Aorta (tissue), 5 donors: ENCODE measurements at places on chromosomes 11 and 22. TPM values are rescaled to one million over a fixed set of nuclear protein-coding genes. Genes with fewer than 3 reads are reported as not detected.

Gene TSGA10IP
- not detected for polyA plus RNA-seq

DNA sequence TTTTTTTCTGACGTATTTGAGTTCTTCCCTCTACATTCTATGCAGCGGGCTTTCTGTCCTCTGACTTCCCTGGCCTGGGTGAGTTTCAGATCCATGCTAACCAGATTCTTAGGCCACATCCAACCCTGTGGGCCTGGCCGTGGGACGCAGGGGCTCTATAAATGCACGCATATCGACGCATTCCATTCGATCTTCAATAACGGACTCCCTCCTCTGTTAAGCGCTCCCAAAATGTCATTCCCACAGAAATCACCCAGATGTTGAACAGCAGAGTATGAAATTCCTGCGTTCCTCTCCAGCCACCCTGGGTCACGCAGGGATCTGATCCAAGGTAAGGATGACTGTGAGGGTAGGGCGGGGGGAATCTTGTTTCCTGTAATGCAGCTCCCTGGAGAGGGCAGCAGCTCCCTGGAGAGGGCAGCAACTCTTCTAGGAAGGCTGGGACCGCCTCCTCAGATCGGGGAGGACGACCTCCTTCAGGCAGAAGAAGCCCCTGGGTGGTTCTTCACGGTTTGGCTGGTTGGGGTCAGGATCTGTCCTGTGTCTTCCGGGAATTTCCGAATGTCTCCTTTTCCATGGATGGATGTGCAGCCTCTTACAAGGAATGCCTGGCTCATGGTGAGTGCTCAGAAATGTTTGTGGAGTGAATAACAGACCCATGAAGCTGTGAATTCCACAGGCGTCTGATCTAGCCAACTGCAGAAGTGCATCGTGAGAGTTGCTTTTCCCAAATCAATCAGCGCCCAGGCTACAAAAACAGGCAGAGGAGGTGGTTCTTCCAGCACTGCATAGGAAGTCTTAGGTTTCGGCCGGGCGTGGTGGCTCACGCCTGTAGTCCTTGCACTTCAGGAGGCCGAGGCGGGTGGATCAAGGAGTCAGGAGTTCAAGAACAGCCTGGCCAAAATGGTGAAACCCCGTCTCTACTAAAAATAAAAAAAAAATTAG, 12.2 kb downstream of the MRGPRD start:
- peak; percentile 65 for DNase-seq

DNA sequence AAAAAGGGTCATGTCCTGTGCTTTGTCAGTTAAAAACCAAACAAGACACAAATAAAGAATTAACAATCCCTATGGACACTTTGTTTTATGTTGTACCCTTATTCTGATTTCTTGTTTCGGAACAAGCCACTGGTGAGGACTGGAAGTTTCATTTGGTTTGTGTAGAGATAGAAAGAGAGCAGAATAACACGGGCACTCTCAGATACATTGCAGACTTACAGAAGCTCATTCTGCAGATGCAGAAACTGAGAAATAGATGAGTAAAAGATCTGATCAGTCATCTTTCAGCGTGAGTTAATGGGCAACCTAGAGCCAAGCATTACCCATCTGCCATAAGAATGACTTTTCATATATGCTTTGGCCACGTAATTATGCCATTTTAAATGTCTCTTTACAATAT, 407.6 kb downstream of the RAB38 start:
- DNase-seq, result no peak

DNA sequence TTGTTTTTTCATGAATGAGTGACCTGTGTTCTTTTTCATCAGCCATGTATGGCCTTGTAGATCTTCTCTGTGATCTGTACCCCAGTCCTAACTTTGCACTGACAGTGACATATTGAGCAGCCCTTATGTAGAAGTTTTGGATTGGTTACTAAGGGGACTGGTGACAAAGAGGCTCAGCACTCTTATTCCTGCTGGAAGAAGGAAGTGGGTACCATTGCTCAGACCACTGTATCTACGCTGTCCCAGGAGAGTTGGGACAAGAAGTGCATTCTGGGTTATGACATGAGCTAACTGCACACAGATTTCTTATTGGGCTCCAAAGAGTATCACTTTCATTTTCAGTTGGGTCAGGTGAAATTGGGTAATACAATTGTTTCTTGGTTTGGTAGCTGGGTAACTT, 107.8 kb upstream of the RASSF10 start:
- DNase-seq, result no peak

DNA sequence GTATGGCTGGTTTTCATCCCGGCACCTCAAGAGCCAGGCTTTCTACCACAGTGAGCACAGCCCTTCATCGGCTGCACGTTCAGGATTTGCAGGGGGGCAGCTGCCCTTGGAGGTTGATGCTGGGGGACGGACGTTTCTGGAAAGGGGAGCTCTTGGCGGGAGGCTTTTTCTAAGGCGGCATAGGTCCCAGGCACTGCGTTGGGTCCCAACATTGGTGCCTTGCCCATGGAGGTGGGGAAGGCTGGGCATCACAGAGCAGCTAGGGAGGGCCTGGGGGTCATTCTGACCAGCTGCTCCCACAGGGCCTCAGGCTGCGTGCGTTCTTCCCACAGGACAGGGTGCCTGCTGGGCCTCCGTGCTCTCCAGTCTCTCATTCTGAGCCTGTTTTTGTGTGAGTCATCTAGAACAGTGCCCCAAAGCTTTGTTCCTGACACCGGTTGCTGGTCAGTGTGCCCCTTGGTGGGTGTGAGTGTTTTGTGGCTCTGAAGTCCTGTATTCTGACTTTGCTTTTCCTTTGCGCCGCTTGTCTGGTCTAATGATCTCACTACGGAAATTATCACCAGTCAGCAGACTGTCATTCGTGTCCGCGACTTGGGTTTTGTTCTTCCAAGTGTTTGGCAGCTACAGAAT, 275.9 kb downstream of the TBC1D22A start:
- peak; percentile 61 for DNase-seq

GRCh38 chr22:36405671-36406538, 18.1 kb upstream of the MYH9 start:
- no peak for DNase-seq
